Hindlimb muscle (tissue), 1 donor: ENCODE measurements at places on chromosomes 13 and 19. TPM values are rescaled to one million over a fixed set of nuclear protein-coding genes. Genes with fewer than 3 reads are reported as not detected.

GRCh38 chr13:51998723-51999509 is 12.3 kb downstream of the ATP7B start:
- DNase-seq = no peak

- DNase-seq = no peak
Measured at GRCh38 chr19:12077375-12077774, 12.8 kb downstream of the ZNF844 start.

DNA sequence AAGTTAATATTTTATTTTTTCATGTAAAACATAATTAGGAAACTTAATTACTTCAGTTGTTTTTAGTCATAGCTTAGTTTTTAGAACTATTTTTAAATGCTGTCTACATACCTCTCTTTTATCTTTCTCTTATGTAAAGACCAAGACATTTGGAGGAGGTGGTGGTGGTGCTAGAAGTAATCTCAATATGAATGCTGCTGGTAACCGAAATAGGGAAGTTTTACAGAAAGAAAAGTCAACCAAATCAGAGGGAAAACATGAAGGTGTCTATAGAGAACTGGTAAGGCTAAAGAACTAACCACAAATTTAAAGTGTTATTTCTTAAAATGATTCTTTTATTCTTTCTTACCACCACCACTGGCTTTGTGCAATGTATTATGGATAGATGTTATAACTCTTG is 97.3 kb downstream of the TDRD3 start:
- no peak for DNase-seq

- peak; percentile 73 for DNase-seq
Measured at GRCh38 chr19:46466536-46467196, 4.7 kb downstream of the PNMA8A start.

DNA sequence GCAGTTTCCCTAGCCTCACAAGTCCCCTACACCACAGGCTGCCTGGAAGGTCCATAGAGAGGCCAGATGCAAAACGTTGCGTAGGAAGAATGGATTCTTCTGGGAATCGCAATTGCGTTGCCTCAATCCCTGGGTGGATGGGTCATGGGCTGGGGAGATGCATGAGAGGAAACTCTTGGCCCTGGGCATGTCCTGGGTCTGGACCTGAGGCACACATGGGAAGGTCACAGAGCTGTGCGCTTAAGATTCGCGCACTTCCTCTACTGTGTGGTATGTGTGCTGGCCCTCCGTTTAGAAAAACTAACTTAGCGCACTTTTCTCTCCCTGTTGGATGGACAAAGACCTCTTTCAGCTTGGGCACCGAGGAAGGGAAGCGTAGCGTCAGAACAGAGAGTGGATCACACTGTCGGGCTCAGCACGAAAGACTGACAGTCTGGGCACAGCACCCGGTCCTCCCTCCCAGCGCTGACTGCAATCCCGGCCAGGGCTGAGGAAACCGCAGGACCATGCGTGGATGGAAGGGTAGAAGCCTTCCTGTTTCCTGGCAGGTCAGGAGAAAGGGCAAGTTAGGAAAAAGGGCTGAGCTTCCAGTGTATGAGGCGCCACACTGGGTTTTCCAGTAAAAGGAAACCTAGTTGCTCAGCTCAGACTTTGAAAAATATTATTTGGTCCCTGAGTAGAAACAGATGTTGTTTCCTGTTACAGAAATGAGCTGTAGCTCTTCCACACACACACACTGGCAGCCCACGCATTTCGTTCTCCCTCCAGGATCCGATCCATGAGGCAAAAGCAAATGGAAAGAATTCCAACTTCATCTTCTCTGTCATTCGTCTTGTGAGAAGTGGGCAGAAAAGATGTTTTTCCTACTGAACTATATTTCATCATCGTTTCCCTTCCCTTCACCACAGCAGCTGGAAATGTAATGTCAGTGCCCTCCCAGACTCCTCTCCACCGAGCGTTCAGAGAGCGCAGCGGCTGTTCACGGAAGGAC is 86.0 kb downstream of the ING1 start:
- peak; percentile 89 for DNase-seq

DNA sequence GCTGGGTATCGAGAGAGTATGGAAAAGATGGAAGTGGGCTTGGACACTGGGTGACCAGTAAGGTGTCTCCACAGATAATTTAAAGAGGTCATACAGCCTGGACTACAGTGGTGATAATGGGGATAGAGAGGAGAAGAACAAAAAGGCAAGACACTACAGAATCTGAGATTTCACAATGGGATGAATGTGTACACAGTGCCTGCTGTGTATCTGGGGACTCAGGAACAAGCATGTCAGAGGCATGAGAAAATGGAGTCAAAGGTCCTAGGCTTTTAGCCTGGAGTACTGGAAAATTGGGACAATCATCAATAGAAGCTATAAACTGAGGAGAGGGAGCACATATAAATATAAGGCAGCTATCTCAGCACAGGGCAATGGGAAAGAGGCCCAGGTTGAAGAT is 69.4 kb downstream of the TSC22D1 start:
- no peak for DNase-seq

DNA sequence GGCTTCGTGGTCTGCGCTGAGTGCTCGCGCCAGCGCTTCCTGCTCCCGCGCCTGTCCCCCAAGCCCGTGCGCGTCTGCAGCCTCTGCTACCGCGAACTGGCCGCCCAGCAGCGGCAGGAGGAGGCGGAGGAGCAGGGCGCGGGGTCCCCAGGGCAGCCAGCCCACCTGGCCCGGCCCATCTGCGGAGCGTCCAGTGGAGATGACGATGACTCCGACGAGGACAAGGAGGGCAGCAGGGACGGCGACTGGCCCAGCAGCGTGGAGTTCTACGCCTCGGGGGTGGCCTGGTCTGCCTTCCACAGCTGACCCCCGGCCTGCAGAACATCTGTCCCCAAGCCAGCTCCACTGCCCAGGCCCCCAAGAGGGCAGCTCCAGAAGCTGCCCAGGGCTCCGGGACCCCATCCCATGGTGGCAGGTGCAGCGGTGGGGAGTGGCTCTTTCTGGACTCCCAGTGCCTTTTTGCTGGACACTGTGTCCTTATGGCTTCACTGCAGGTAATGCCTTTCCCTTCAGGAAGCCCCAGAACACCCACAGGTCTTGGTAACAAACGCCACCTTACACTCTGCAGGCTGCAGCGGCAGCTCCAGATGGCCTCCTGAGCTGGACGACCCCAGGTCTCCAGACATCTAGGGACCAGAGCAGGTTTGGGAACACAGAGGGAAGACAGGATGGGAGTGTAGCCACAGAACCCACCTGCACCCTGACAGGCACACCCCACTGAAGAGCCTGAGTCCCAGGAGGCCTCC is 9.3 kb downstream of the PLEKHF1 start:
- no peak for DNase-seq

- peak; percentile 21 for DNase-seq
Measured at GRCh38 chr19:44303976-44304568, 753 bp downstream of the ZNF235 start.

DNA sequence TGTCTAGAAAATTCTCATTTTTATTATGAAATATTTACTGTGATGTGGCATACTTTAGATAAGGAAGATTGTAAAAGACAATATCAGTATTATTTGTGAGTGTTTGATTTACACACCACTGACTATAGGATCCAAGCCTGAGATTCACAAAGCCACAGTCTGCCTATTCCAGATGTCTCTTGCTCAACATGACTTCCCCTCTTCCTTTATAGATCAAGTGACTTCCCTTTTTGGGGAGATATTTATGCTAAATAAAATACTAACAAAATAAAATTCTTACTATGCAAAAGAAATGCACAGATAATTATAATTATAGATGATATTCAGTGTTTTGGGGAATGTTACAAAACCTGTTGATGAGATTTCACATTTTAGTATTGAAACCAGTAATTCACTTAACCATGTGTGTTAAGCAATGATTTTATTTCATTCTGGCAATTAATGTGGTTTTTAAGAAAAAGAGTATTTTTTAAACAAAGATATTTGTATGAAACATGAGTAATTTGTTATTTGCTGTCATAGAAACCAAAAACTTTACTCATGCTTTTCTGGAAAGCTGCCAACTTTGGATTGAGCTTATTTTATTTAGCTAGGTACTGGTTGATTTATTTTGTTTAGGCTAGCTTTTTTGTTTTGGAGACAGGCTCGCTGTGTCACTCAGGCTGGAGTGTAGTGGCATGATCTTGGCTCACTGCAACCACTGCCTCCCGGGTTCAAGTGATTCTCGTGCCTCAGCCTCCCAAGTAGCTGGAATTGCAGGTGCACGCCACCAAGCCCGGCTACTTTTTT is 13.7 kb upstream of the GPR183 start:
- no peak for DNase-seq

- no peak for DNase-seq
Measured at GRCh38 chr19:41323430-41324125, 13.6 kb downstream of the CCDC97 start.

GRCh38 chr19:9538183-9539058 is at the start of gene ZNF426:
ZNF426 (minus strand) TSS chr19:9538645; CDS start chr19:9536232, 2,413 bp downstream.
- peak; percentile 93 for DNase-seq

DNA sequence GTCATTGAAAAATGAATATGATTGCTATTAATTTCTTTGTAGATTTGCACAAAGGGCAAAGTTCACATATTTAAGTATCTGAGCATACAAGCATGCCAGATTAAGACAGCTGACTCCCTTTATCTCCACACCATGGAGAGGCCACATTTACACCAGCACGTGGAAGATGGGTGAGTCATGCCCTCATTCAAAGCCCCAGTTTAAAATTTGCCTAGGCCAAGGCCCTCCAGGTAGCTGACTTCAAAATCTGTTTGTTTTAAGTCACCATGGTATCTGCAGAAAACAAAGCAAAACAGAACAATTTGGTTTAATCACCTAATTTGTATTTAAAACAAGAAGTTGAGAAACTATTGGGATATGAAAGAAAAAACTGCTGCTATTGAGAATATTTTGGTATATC is 109.2 kb downstream of the ESD start:
- no peak for DNase-seq

- peak; percentile 80 for DNase-seq
Measured at GRCh38 chr13:34349091-34349722, 531.3 kb downstream of the RFC3 start.

DNA sequence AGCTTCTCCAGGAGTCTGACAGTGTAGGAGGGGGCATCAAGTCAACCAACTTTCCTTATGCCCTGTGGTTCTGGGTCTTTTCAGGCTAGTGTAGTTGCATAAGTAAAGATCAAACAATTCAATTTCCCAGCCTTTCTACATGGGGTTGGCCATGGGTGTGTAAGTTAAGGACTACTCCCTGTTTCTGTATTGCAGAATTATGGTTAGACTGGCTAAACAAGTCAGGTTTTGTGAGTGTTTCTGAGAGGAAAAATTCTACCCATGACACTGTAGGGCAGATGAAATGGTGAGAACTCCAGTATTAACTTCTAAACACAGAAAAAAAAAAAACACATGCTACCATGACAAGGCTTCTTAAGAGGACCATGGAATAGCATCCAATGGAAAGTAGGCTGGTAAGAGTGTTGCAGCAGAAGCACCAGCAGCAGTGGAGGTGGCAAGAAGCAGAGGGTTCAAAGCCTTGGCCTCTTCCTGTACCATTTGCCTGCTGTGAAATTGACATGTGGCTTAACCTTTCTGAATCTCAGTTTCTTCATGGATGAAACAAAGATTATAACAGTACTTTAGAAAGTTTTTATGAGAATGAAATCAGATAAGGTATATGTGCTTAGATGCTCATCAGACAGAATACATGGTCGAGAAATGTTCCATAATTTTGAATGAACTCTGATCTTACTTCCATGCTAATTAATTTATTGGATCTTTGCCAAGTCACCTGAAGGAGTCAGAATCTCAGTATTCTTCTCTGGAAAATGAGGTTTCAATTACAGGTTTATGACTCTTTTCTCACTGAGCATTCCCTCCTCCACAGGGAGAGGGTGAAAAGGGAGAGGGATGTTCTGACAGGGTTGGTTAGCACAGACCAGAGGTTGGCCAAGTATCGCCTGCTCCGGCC is 11.4 kb upstream of the SCEL start:
- no peak for DNase-seq

- no peak for DNase-seq
Measured at GRCh38 chr13:72290962-72291681, 424.1 kb upstream of the DACH1 start.

- no peak for DNase-seq
Measured at GRCh38 chr19:14078411-14078810, 5.8 kb downstream of the MISP3 start.

DNA sequence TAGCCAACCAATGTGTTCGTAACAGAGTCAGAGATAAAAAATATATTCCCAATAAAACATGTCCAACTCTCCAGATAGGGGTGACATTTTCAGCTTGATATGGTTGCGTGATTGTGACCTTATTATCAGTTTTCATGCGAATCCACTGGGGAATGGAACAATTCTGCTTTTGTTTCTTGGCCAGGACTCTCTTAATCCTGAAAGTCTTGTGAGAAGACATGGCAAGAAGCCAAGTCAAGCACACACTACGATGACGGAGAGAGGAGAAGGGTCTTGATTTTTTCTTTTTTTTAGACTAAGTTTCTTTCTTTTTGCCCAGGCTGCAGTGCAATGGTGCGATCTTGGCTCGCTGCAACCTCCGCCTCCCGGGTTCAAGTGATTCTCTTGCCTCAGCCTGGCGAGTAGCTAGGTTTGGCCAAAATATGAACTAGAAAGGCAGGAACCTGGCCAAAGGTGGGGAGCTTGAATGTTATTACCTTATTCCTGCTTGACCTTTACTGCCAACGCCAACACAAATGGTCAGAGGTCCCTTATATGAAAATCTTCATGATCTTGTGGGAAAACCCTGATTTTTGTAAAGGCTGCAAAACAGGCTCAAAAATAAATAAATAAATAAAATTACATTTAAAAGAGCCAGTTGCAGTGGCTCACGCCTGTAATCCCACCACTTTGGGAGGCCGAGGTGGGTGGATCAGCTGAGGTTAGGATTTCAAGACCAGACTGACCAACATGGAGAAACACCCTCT is 14.5 kb downstream of the ZNF816 start:
- no peak for DNase-seq

GRCh38 chr19:29431332-29431731 is 94.5 kb upstream of the VSTM2B start:
- no peak for DNase-seq

DNA sequence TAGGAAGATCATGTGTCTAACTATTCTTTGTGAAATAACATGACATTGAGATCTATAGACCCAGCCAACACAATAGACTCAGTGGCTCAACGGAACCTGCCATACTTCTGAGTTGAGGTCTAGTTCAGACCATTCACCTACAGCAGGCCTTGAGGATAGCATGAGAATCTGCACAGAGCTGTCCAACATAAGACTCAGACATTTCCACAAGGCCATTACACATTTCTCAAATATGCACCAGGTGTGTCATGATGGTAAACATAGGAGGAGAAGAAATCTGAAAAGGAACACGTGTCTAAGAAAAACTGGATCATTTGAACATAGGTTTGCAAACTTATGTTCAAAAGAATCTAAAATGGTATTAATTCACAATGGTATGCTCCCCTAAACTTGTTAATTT is 421.4 kb downstream of the SLITRK6 start:
- DNase-seq = no peak

ZNF625 gene
- polyA plus RNA-seq = 5.8 TPM

MADCAM1 gene
- polyA plus RNA-seq = 11.9 TPM

ZNF813 gene
- 2.6 TPM for polyA plus RNA-seq

MAMSTR gene
- polyA plus RNA-seq = 192 TPM

CCDC70 gene
- polyA plus RNA-seq = not detected

VAV1 gene
- polyA plus RNA-seq = 3.1 TPM

GPR180 gene
- 5.7 TPM for polyA plus RNA-seq

LRP3 gene
- 22.4 TPM for polyA plus RNA-seq

FFAR3 gene
- polyA plus RNA-seq = not detected

ATP4B gene
- polyA plus RNA-seq = not detected

NLRP7 gene
- polyA plus RNA-seq = not detected
